ENCODE measurements at places on chromosomes 11 and 22.

DNA sequence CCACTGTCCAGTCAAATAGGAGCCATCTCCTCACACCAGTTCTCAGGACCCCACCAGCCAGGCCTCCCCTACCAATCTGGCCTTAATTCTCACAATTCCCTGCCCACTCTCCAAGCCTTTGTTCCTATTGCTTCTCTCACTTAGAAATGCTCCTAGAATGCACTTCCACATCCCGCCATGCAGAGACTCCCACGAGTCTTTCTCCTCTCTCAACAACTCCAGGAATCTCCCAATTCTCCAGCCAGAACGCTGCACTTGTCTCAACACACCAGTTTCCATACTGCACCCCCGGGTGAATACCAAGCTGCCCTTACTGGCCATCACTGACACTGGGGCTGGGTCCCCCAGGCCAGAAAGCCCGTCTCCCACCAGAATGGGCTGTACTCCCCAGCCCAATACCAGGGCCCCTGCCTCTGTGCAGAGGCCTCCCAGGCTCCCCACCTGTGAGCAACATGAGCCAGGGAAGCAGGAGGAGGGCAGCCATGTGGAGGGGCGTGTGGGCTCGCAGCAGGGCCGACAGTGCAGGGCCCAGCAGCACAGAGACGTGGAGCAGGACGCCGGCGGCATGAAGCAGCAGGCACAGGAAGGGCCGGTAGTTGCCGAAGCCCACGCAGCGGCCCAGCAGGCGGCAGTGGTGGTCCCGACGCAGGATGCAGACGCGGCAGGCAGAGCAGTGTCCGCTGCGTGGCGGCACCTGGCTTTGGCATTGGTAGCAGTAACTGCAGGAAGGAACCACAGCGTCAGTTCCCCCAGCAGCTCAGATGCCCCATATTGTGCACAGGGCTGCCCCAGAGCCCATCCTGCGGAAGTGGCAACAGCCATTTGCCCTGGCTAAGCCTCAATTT lies 2.4 kb downstream of the ZDHHC24 start:
- peak; percentile 21 for DNase-seq

DNA sequence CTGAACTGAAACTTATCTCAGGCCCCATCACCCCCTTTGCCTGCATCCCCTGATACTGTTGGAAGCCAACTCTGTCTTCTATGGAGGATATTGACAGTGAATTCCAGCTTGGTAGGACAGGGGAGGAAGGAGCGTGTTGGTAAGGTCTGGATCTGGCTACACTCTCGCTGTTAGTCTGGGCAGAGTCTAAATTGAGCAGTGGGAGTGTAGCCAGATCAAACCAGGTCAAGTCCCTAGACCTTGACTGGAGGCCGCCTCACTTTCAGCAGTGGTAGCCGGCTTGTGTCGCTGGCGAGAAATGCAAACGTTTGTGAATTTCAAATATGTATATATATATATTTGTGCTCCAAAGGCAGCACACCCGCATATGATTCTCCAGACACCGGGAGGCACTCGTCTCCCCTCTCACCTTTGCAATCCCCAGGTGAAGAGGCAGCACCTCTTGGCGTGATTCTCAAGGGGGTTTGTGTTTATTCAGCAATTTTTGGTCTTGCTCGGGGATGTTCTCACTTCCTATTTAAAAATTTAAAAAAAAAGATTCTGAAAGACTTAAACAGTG lies 26.7 kb downstream of the DHCR7 start:
- no peak for DNase-seq

DNA sequence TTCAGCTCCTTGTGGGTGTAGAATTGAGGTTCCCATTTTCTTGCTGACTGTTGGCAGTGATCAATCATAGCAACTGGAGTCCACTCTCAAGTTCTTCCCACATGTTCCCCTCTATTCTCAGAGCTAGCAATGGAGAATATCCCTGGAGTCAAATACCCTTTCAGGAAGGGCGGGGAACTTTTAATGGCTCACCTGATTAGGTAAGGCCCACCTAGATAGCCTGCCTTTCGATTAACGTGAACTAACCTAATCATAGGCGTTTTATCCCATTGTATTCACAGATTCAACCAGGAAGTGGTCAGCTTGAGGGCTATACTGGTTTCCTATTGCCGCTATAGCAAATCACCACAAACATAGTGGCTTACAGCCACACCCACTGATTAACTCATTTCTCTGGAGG lies 7.1 kb upstream of the LRRC55 start:
- DNase-seq: no peak

GRCh38 chr11:9313648-9314290 lies 624 bp downstream of the TMEM41B start:
- no peak for DNase-seq

DNA sequence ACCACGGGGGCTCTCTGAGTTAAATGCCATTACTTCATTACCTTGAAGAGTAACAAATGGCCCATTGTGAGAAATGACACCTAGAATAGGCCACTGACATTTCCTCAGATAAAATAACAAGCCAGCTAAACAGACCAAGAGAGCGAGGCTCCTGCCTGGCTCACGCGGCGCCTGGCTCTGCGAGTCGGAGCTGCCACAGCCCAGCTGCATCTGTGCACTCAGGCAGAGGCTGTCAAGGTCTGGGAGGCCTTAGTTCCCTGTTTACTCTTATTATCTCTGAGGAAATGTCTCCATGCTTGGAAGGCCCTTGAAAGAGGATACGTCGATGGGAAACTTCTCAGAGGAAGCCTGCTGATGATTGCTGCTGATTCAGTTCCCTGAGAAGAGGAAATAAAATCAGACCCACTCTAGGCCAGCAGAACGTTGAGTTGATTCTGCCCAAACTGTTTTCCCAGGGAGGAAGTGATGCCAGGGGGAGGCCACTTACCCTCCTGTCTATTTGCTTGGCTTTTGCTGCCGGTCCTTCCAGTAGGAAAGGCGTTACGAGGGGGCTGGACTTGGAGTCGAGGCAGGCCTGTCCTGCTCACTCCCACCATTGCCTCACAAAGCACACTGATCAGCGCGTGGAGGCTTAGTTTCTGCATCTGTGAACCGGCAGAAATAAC lies 208.8 kb downstream of the TBC1D22A start:
- DNase-seq: no peak

DNA sequence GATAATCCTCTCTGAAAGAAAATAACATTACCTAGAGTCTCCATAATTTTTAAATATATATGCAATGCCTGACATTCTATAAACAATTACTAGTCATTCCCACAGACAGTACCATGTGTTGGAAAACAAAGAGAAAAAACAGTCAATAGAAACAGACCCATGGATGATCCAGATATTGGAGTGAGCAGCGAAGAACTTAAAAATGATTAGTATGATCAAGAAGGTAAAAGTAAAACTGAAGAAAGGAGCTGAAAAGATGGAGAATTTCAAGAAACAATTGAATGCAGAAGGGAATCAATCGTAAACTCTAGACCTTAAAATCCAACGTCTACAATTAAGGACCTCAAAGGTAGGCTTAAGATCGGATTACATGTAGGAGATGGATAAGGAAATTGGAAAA lies 330.6 kb downstream of the SHANK2 start:
- no peak for DNase-seq

- no peak for DNase-seq
These were observed 115.9 kb downstream of the TBC1D22A start for GRCh38 chr22:46878191-46878948.

- no peak for DNase-seq
These were observed 4.1 kb downstream of the B3GAT1 start for GRCh38 chr11:134407923-134408322.

GRCh38 chr11:10325277-10326011 lies 20.6 kb downstream of the ADM start:
- no peak for DNase-seq

GRCh38 chr22:39446239-39446721 lies 10.5 kb upstream of the MGAT3 start:
- no peak for DNase-seq

DNA sequence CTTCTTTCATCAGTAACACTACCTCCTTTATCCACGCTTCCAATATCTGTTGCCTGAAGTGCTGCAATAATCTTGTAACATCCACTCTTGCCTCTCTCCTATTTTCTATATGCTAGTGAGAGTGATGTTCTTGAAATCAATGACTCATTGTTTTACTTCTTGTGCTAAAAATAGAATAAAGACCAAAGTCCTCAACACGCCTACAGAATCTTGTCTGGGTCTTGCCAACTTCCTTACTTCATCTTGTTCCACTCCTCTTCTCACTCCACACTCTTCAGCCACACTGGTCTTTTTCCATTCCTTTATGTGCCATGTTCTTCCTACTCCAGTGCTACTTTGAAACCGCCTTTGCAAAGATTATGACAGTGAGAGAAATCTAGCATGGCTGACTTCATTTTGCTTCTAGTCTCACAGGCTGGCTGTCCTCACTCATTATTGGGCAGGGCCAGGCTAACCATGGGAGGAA lies 136.4 kb downstream of the CCDC81 start:
- no peak for DNase-seq

DNA sequence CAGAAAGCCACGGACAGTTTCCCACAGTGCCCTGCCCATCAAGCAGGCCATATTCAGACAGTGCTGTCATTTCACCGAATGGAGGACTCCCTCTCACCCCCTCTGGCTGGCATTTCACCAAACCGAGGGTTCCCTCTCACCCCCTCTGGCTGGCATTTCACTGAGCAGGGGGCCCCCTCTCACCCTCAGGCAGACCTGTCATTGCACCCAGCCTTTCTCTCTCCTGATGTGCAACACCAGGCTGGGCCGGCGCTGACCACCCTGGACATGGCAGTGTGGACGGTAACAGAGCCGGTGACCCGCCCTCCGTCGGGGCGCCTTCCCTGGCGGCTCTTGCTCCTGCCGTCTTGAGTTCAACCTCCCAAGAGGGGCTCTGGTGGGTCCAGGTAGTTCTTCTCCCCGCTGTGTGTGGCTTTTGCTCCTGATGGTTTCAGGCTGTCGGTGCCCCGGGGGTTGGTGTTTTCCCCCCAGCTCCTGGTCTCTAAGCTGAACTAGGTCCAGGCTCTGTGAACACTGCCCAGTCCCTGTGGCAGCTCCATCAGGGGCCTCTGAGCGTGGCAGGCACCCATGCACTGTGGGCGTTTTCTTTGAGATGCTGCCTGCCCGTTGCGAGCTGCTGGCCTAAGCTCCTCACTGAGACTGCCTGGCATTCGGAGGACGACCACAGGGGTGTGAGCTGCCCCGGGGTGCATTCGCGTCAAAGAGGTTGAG lies 46.9 kb downstream of the SMIM38 start:
- no peak for DNase-seq

GRCh38 chr22:39463931-39464390 lies 7.1 kb downstream of the MGAT3 start:
- no peak for DNase-seq

- no peak for DNase-seq
These were observed at the start of gene PGAP2 for GRCh38 chr11:3807909-3808860. PGAP2 (plus strand) TSS chr11:3808560; CDS start chr11:3811260, 2,700 bp downstream.

- no peak for DNase-seq
These were observed 131.0 kb upstream of the LDLRAD3 start for GRCh38 chr11:35812828-35813227.

GRCh38 chr11:71222318-71223080 lies 29.9 kb downstream of the SHANK2 start:
- DNase-seq: no peak

- DNase-seq: no peak
These were observed 4.8 kb upstream of the PAX6 start for GRCh38 chr11:31815711-31816467.
